ENCODE measurements at places on chromosomes 7 and 10.

- no peak for DNase-seq
Observed at GRCh38 chr7:1569016-1569415, 816 bp downstream of the PSMG3 start.

- DNase-seq = no peak
Observed at GRCh38 chr7:71694665-71695064, 562.7 kb downstream of the GALNT17 start.

- no peak for DNase-seq
Observed at GRCh38 chr10:72449941-72450441, 95.3 kb upstream of the DNAJB12 start.

GRCh38 chr10:49598164-49598856 is 11.8 kb upstream of the SLC18A3 start:
- DNase-seq = no peak

DNA sequence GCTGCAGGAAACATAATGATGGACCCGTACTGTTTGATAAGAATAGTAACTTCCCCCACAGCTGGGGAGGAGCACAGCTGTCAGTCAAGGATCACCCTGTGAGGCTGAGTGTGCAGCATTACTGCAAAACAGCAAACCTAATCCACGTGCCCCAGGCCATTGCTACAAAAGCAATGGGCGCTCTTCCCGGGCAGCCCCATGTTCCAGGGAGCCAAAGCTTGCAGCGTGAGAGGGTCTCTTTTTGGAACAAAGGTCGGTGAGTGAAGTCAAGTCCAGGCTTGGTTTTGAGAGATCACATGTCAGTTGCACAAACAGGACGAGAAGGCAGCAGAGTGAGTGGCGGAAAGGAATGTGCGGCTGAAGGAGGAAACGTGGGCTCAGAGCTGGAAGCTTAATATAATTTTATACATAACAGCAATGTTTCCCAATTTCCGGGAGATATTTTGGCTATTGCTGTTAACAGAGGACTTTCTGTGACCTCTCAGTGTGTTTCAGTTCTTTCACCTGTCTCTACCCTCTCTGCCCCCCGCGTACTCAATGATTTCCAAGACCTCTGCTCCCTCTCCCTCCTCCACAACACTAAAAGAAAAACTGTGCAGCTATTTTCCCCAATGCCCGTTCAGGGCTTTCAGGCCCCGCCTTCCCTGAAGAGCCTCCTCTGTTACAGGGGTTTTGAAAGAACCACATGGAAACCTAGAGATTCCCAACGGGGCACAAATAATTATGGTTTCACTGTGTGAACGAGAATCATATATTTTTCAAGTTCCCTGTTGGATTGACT is 128.9 kb downstream of the MTPAP start:
- DNase-seq = no peak

All from NCI-H2081 treated with DMSO at 0.1 percent for 48 hours (cell line).